Activated CD4-positive, alpha-beta T cell treated with anti-CD3 and anti-CD28 coated beads for 36 hours (primary cell): ENCODE measurements at places on chromosomes 2 and 18. TPM values are rescaled to one million over a fixed set of nuclear protein-coding genes. Genes with fewer than 3 reads are reported as not detected.
A peak's percentile ranks its signal among the peaks of the same experiment; 100 is the strongest.

Gene C2orf81
- total RNA-seq, result 4.9 TPM

Gene UGT1A10
- total RNA-seq, result not detected

Gene C2orf78
- total RNA-seq, result not detected

Gene MAP2
- 0.39 TPM for total RNA-seq

Gene PLA2R1
- 0.02 TPM for total RNA-seq

Gene SPP2
- total RNA-seq, result not detected

Gene PLGLB2
- total RNA-seq, result 0.96 TPM

DNA sequence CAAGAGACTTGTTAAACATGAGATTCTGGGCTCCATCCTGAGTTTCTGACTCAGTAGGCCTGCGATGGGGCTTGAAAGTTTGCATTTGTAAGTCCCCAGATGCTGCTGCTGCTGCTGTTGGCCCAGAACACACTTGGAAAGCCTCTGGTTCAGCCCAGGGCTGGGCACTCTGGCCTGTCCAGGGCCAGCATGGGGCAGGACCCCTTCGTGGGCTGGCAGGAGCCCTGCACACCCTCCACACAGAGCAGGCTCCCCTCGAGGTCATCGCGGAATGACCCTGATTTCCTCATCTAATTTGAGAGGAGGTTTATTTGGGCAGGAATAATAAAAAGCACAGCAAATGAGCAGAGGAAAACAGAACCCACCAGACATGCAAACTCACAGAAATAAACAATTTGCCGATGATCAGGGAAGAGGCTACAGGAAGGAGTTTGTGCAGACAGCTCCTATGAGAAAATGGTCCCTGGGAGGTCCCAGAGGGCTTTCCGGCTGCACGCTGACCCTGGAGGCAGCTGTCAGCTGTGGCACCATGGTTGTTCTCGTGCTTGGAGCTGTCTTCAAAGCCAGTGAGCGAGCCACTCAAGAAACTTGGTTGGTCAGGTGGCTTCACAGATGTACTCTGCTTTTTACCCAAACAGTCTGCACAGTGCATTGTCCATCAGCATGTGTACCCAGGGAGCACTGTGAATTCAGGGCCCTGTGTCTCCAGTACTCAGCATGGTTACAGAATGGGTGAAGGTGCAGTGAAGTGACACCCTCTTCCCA lies 119.3 kb downstream of the GLI2 start:
- H3K36me3 ChIP-seq, result no peaks in the 10 kb centered on the region
- no peaks in the 10 kb centered on the region for H3K4me1 ChIP-seq
- no peak overlapping the region for H3K27ac ChIP-seq
- H3K27me3 ChIP-seq, result no peaks in the 10 kb centered on the region

GRCh38 chr2:143545059-143545948 lies 416.1 kb downstream of the ARHGAP15 start:
- no peak for DNase-seq
- H3K27ac ChIP-seq, result peak overlapping the region; percentile 14
- no peaks in the 10 kb centered on the region for H3K27me3 ChIP-seq
- H3K36me3 ChIP-seq, result peaks cover 26% of the 10 kb centered on the region
- peaks cover 30% of the 10 kb centered on the region for H3K4me1 ChIP-seq
- H3K4me3 ChIP-seq, result no peak overlapping the region

GRCh38 chr2:56934866-56935265 lies 751.1 kb downstream of the CCDC85A start:
- no peaks in the 10 kb centered on the region for H3K4me1 ChIP-seq
- no peaks in the 10 kb centered on the region for H3K36me3 ChIP-seq
- H3K4me3 ChIP-seq, result no peak overlapping the region
- H3K27me3 ChIP-seq, result no peaks in the 10 kb centered on the region

- H3K36me3 ChIP-seq, result no peaks in the 10 kb centered on the region
- no peak overlapping the region for H3K27ac ChIP-seq
- peaks cover 8% of the 10 kb centered on the region for H3K27me3 ChIP-seq
- no peak for DNase-seq
These were observed 73.5 kb downstream of the ALK start for GRCh38 chr2:29847886-29848285.

DNA sequence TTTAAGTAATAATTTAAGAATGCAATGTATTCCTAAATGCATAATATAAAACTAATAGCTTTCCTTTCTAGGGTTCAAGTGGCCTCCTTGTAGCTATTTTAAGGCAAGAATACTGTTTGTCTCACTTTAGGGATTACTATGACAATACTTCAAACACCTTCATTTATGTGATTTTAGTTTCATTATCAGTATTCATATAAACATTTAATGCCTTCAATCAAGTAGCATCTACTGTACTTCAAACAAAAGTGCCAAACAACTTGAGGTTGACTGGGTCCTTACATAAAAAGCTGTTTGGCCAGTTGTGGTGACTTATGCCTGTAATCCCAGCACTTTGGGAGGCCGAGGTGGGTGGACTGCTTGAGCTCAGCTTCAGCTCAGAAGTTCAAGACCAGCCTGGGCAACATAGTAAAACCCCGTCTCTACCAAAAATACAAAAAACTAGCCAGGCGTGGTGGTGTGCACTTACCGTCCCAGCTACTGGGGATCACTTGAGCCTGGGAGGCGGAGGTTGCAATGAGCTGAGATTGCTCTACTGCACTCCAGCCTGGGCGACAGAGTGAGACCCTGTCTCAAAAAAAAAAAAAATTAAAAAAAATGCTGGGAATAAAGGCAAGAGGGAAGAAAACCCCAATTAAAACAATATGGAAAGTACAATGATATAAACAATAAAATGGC lies 9.3 kb downstream of the MEX3C start:
- H3K36me3 ChIP-seq, result peaks cover 43% of the 10 kb centered on the region
- no peaks in the 10 kb centered on the region for H3K27me3 ChIP-seq
- no peak overlapping the region for H3K27ac ChIP-seq
- no peak for DNase-seq
- no peak overlapping the region for H3K4me3 ChIP-seq

- DNase-seq, result no peak
- H3K27me3 ChIP-seq, result no peaks in the 10 kb centered on the region
- H3K36me3 ChIP-seq, result peaks cover 38% of the 10 kb centered on the region
- H3K27ac ChIP-seq, result peak overlapping the region; percentile 90
- peak overlapping the region; percentile 44 for H3K4me3 ChIP-seq
These were observed 31.5 kb downstream of the ANKRD44 start for GRCh38 chr2:197278799-197279763.

- DNase-seq, result no peak
- peaks cover 6% of the 10 kb centered on the region for H3K4me1 ChIP-seq
- no peaks in the 10 kb centered on the region for H3K27me3 ChIP-seq
- no peaks in the 10 kb centered on the region for H3K36me3 ChIP-seq
These were observed 165.2 kb upstream of the FOSL2 start for GRCh38 chr2:28227498-28227897.

DNA sequence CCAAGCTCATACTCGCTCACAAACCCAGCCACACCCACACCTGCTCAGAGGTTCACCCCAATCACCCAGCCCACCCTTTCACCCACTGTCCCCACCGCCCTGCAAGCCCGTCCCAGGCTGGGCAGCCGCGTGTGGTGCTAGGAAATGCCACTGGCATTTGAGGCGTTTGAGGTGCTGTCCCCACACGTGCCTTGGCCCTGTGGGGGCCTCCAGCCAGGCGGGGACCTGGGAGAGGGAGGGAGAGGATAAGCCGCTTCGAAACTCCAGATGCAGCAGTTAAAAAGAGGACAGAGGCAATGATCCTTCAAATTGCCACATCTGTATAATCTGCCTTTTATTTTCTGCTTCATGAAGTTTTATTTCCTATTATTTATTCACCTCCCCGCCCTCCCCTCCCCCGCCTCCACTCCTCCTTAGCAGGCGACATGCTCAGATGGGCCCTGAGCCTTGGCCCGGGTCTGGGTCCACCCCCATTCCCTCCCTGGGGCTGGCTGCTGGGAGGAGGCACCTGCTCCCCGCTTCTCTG lies 35.9 kb downstream of the PSD4 start:
- H3K36me3 ChIP-seq, result no peaks in the 10 kb centered on the region
- no peak overlapping the region for H3K4me3 ChIP-seq
- DNase-seq, result no peak

DNA sequence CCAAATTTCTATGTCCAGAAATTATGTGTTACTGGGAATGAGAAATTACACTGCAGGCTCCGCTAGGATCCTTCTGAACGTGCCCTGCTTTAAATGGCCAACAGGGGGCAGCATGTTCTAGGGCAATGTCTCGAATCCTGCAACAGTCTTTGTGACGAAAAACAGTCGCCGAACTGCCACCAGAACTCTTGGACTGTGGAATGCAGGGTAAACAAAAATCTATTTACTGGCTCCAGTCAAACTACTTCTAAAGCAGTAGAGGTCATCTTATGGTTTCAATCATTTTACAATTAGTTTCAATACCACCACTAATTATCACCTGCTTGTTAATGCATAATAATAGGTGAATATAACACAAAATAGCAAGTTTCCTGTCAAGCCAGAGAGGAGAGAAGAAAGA lies 9.8 kb upstream of the ZNF397 start:
- peak overlapping the region; percentile 48 for H3K4me3 ChIP-seq
- no peak overlapping the region for H3K27ac ChIP-seq
- peak; percentile 87 for DNase-seq
- H3K36me3 ChIP-seq, result no peaks in the 10 kb centered on the region
- H3K27me3 ChIP-seq, result peaks cover 2% of the 10 kb centered on the region

DNA sequence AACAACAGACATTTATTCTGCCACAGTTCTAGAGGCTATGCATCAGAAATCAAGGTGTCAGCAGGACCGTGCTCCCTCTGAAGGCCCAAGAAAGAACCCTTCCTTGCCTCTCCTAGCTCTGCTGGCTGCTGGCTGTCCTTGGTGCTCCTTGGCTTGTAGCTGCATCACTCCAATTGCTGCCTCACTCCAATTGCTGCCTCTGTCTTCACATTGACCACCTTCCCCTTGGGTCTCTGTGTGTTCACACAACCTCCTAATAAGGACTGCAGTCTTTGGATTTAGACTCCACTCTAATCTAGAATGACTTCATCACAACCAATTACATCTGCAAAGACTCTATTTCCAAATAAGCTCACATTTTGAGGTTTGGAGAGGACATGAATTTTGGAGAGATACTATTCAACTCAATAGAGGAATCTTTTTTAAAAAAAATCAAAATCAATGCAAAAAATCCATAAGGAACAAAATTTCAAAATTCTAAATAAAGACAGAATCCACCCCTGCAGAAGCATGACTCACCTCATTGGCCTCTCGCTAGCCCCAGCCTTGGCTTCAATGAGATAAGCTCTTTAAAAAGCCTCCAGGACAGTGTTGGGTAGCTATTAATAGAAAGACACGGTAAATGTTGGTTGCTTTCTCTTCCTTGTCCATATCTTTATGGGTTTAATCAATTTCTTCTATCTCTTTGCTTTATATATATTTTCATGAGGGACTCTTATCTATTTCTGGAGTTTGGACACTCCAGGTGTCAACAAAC lies 267.6 kb upstream of the MGAT5 start:
- H3K27ac ChIP-seq, result no peak overlapping the region
- peaks cover 8% of the 10 kb centered on the region for H3K27me3 ChIP-seq
- H3K4me1 ChIP-seq, result no peaks in the 10 kb centered on the region
- no peak for DNase-seq

DNA sequence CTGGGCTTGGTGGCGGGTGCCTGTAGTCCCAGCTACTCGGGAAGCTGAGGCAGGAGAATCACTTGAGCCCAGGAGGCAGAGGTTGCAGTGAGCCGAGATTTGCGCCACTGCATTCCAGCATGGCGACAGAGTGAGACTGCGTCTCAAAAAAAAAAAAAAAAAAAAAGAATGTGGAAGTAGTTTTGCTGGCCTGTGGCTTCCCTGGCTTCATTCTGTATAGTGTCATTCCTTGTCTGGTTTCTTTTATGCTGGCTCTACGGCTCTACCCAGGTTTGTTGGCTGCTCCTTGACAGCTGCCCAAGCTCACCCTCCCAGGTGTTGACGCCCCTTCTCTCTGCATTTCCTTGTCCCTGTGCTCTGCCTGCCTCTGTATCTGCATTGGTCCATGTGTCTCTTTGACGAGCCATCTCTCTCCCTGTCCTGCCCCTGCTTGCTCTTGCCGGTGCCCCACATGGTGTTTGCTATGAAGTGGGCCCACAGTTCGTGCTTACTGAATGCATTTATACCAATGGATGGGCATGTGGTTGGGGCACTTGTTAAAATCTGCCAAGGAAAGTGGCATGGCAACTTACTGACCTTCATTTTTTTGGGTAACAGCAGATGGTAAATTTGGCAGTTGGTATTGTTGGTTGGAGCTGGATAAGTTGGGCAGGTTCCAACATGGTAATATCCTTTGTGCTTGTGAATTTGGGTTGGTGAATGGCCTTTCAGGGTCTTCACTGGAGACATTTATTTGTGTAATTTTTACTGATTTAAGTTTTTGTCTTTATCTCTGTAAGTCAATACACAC lies 113.9 kb downstream of the MAP4K4 start:
- H3K4me1 ChIP-seq, result peaks cover 72% of the 10 kb centered on the region
- no peaks in the 10 kb centered on the region for H3K27me3 ChIP-seq
- no peak for DNase-seq
- no peak overlapping the region for H3K27ac ChIP-seq

DNA sequence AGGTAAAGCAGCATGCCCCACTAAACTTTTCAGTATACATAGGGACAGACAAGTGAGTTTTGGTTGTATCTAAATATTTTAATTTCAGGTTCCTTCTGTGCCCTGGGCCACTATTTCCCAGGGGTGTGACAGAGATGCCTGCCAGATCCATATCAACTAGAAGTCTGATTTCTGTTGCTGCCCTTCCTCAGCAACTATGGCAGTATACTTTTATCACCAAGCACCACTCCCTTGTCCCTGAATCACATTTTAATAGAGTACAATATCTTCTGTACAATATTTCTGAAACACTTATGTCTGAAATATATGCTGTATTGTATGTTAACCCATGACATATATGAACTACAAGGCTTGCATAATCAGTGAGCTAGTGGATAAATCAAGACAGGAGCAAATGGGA lies 117.6 kb downstream of the HIBCH start:
- no peaks in the 10 kb centered on the region for H3K4me1 ChIP-seq
- H3K4me3 ChIP-seq, result no peak overlapping the region
- no peaks in the 10 kb centered on the region for H3K27me3 ChIP-seq
- peaks cover 38% of the 10 kb centered on the region for H3K36me3 ChIP-seq

- no peak for DNase-seq
- no peak overlapping the region for H3K27ac ChIP-seq
- H3K36me3 ChIP-seq, result no peaks in the 10 kb centered on the region
- no peak overlapping the region for H3K4me3 ChIP-seq
- peaks cover under 1% of the 10 kb centered on the region for H3K4me1 ChIP-seq
These were observed 36.1 kb upstream of the OTOF start for GRCh38 chr2:26514045-26514444.

GRCh38 chr2:156445296-156446220 lies 9.4 kb downstream of the GPD2 start:
- H3K4me3 ChIP-seq, result no peak overlapping the region
- H3K27ac ChIP-seq, result no peak overlapping the region
- H3K36me3 ChIP-seq, result peaks cover 18% of the 10 kb centered on the region
- H3K4me1 ChIP-seq, result peaks cover 9% of the 10 kb centered on the region
- H3K27me3 ChIP-seq, result no peaks in the 10 kb centered on the region
- no peak for DNase-seq

GRCh38 chr18:59386909-59387686 lies 28.0 kb upstream of the LMAN1 start:
- H3K4me1 ChIP-seq, result no peaks in the 10 kb centered on the region
- peaks cover 6% of the 10 kb centered on the region for H3K27me3 ChIP-seq
- H3K36me3 ChIP-seq, result no peaks in the 10 kb centered on the region
- H3K4me3 ChIP-seq, result no peak overlapping the region

GRCh38 chr2:205287316-205287715 lies 395.0 kb upstream of the NRP2 start:
- H3K27me3 ChIP-seq, result no peaks in the 10 kb centered on the region
- no peak for DNase-seq
- no peak overlapping the region for H3K4me3 ChIP-seq
- H3K36me3 ChIP-seq, result no peaks in the 10 kb centered on the region
